ENCODE measurements at places on chromosomes 7 and 10.
A peak's percentile ranks its signal among the peaks of the same experiment; 100 is the strongest.

DNA sequence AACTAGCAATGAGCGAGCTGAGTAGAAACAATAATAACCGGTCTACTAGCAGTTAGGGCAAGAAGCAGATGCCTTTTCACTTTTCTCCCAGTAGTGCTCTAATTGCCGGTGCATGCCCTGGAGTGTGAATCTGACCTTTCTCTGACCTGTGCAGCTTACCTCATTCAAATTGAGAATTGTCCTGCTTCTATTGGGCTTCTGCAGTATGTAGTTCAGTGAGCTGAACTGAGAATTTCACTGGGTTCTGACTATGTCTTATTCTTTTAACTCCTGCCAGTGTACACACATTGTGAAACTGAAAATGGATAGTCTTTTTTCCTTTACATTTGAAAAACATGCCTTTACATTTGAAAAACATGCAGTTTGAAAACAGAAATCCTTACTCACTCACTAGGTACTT, 157.9 kb upstream of the GRM3 start:
- no peak for DNase-seq

DNA sequence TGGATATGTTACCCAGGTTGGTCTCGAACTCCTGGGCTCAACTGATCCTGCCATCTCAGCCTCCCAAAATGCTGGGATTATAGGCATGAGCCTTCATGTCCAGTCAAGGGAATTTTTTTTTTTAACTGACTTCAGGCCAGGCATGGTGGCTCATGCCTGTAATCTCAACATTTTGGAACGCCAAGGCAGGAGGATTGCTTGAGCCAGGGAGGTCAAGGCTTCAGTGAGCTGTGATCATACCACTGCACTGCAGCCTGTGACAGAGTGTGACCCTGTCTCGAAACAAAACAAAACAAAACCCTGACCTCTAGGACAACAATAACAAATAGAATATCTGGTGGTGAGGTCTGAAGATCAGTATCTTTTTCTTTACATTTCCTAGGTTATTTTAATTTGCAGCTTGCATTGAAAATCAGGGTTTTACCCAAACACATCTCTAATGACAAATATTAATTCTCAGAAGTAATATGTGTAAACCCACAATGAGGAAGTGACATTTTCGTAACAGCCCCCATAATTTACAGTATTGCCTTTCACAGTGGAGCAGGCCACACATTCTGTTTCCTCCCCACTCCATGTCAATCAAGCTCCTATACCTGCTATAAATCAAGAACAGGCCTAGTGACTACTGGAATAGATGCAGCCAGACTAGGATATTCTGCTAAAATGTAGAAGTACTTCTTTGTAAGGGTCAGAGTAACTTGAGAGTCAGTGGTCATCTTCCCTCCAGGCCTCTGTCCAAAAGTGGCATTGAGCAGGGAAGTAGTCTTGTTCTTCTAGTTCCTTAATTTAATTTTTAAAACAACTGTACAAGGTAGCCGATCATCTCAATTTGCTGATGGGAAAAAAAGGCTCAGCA, 43.3 kb upstream of the ECHDC3 start:
- no peak for DNase-seq

GRCh38 chr7:159025161-159025779, 119.4 kb downstream of the VIPR2 start:
- DNase-seq = no peak

DNA sequence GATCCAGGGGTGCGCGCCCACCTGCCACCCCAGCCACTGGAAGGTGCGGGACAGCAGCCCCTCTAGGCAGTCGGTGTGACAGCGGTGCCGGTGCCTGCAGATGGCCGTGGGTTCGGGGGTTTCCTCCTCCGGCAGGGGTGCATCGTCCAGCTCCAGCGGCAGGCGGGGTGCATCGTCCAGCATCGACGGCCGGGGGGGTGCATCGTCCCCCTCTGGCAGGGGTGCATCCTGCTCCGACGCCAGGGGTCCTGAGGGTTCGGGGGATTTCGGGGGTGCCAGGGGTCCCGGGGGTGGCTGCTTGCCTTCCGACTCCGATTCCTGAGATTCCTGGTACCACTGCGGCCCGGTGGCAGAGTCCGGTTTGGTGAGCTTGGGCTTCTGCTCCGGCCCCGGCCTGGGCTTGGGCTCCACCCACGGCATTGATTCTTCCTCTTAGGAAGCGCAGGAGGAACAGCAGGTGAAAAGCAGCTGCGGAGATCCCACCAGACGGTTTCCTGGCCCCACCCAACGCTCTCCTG, 90.2 kb upstream of the RAB18 start:
- no peak for DNase-seq

DNA sequence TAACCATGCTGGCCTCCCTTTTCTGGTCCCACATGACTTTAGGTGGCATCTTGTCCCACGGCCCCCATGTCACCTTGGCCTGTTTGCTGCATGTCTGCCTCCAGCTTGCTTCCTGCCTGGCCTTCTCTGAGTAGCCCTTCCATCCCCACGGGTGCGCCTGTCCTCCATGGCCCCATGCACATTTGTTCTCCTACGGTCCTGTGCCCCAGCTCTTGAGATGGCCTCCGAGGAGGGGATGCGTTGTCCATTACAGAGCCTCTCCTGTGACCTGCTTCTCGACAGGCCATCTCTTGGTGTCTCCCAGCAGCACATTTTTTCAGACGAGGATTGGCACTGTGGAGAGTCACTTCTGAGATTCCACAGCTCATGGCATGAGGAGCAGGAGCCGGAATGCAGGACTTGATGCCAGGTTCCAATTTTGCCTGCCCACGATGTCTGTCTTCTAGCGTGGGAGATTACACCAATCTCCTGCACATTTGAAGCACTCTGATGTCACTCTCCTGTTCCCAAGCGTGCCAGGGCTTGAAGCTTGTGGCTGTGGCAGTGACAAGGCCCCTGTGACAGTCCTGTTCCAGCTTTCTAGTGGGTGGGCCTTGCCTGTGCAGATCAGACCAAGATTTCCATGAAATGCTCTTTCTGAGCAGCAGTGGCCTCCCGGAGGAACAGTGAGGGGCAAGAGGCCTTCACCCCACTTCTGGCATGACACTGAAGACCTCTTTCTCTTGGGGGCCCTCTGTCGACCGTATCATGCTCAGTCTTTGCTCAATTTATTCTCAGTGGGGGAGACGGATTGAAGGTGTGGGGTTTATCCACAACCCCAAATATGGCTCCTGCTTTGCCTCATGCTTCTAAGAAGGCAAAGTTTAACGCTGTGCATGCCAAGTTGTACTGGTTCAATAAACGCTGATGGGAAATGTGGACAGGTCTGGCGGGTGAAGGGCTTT, 13.4 kb downstream of the WDFY4 start:
- no peak for DNase-seq

GRCh38 chr7:47513741-47514241, 68.1 kb downstream of the TNS3 start:
- no peak for DNase-seq

DNA sequence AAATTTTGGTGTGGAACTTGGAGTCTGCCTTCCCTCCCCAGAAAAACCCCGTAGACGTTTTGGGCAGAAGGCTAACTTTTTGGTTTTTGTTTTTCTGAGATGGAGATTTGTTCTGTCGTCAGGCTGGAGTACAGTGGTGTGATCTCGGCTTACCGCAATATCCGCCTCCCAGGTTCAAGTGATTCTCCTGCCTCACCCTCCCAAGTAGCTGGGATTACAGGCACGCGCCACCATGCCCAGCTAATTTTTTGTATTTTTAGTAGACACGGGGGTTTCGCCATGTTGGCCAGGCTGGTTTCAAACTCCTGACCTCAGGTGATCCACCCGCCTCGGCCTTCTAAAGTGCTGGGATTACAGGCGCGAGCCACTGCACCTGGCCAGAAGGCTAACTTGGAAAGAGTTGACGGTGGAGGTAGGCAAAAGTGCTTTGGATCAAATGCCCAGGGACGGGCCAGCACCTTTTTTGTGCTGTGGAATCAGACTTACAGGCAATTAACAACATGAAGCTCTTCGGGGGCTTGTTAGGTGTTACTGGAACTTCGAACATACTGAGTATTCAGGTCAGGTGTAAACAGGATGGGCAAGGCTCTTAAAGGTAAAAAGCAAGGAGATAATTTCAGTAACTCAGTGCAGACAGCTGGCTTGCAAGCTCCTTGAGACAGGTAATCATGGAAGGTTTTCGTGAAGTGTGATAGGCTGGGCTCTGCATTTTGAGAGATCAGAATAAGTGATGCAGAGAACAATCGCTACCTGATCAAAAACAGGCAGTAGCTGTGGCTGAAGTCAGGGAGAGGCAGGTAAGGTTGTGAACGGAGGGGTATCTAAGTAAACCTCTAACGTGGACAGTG, 1.8 kb downstream of the PPP1R35 start:
- no peak for DNase-seq

DNA sequence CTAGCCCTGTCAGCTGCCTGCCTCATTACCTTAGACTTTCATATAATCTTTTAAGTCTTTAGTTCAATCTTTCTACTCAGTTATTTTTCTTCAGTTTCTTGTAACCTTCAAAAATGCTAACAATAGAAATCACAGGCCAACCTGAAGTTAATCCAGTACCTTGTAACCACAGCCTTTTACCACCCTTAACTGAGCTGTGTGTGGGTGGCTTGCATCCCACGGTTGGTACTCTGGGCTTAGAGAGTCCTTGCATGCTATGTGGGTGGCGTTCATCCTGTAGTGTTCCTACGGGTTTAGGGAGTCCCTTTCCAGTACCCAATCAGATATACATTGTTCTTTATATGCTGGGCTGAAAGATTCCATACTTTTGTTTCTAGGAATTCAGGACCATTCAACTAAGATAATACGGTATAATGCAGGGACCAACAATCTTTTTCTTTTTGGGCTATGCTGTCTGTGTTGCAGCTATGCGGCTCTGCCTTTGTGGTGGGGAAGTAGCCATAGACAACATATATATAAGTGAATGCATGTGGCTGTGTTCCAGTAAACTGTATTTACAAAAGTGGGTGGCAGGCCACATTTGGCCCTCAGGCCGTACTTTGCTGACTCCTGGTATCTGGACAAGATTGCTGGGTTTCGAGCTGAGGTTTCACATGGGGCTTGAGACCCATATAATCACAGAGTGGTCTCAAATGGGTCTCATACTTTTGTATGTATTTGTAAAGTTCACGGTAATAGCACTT, 280.8 kb upstream of the LRGUK start:
- no peak for DNase-seq

DNA sequence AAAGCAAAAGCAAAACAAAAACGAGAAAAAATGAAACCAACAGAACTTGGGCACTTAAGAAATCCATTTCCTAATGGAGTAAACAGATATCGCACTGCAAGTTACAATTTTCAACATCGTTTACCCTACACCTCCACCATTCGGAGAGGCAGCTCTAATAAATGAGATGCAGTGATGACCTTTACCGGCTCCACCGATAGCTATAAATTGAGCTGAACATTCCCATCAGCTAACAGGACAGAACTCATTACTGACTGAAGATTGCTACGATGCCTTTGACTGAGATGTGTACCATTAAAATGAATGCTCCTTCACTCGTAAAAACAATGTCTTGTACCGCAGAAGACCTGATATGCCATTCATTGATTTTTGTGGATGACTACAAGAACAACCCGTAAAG, 465.6 kb downstream of the DPP6 start:
- DNase-seq = no peak

DNA sequence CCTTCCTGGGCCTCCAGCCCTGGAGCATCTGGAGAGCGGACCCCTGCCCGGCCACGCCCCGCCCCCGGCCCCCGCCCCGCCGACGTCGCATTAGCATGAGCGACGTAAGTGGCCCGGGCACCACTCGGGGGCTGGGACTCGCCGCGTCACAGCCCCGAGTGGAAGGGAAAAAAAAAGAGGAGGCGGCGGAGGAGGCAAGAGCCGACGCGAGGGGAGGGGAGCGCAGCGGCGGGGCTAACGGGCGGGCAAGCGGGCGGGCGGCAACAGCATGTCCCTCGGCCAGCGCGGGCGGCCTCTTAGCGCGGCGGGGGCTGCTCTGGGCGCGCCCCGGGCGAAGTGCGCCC, at the start of gene SLC18A3:
Gene SLC18A3, plus strand, starts transcription at position 197 of the 344 bp plus-strand sequence. CDS start 431 bp downstream, outside the sequence.
- peak; percentile 62 for DNase-seq

DNA sequence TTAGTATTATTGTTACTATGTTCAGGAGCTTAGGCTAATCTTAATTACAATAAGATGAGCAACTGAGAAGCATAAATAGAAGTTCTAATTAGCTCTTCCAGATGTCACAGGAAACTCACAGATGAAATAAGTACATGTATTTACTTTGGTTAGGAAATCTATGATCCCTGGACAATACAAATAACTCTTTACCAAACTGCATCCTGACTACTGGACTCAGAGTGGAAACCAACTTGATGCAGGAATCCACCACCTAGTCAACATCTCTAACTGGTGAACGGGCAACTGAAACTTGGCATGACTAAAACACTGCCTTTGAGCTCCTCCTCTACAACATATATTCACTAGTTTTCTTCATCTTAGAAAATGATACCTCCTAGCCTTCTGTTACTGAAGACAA, 193.2 kb downstream of the AGMO start:
- DNase-seq = no peak

- DNase-seq = no peak
These were observed 172.9 kb downstream of the DKK1 start for GRCh38 chr10:52486840-52487611.

DNA sequence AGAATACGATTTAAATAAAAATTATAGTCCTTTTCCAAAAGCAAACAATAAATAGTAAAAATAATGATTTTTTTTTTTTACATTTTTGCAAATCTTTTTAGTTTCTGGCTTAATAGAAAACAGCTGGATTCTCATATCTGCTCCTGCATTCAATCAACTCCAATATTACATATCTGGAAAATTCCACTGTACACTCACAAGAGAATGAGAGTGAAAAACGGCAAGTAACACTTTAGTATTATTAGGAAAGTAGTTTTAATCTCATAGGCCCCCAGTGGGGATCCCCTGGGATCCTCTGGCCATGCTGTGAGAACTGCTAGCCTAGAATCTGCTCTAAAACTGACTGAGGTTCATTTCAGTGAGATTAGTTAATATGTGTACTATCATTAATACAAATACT, 128.6 kb upstream of the LRRN3 start:
- DNase-seq = no peak

GRCh38 chr10:21379143-21379542, 146.3 kb downstream of the SKIDA1 start:
- DNase-seq = no peak

DNA sequence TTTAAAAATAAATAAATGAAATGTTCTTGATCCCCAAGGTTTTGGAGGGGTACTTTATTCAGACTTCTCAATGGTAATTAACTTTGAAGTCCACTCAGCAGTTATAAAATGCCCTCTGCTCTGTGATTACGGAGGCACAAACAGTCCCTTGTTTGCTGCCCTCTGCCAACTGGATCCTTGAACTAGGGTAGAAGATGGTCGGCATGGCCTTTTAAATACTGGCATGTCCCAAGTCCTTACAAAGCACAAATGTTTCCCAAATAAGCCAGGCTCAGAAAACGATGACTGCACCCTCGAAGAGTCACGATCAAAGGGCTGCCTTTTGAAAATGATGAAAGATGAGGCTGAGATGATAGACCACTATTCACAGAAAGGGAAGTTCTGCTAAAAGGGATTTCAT, 47.0 kb downstream of the GFRA1 start:
- no peak for DNase-seq

DNA sequence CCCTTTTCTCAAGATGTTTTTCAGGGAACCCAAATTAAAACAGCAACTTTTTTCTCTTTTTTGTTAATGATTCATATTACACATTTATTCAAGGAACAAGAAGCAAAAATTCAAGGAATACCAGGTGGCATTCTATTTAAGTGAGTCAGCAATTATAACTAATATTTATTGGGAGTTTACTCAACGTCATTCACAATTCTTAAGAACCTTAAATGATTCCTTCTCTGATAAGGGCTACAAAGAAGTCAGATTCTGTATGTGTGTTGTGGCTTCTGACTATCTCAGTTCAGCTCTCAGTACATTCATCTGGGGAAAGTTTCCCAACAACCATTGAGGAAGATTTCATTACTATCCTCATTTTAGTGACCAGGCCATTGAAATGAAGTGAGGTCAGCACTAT, 470.7 kb upstream of the AKR1E2 start:
- DNase-seq = no peak
